ENCODE measurements at places on chromosomes 11 and 22.

DNA sequence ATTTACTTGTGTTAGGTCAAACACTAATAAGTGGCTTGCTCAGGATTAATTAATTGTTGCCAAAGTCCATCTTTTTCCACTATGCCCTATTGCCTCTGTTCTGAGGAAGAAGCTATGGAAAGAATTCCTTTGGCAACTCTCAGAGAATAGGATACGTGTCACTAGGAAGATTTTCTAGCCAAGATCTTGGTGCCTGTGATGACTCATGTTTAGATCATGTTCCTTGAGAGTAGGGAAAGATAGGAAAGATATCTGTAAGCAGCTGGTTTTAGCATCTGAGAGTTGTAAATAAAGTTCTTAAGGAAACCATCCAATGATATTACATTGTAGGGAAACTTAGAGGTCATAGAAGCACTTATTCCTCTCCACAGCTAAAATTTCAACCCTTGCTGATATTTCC, 15.7 kb downstream of the SLN start:
- DNase-seq, result no peak

DNA sequence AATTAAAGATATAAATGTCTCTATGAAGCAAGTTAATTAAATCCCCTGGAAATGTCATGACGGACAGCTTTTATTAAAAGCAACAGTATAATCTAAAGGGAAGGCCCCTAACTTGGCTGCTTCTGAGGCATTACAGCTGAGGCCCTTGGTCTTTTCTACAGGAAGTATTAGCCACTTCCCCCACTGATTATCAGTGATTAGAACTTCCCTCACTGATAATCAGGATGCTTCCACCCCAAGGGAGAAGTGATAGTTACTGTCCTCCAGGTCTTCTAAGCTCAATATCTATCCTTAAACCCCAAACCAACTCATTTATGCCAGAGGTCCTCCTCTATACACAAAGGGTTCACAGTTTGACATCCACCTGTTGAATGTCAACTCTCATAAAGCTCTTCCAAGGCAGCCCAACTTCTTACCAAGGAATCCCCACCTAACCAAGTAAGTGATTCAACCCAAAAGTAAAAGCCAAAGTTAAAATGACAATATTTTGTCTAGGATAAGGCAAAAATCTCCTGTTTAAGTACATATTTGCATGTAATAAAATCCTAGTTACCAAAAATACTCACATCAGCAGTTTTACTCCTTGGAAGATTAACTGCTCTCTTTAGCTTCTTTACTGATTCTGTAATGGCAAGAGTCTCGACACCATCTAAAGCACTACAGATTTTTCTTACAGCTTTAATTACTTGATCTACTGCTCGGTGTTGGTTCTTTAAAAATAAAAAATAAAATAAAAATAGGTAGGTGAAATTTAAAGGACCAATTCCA, 58.6 kb upstream of the RPS13 start:
- DNase-seq, result no peak

- no peak for DNase-seq
Observed at GRCh38 chr11:129319751-129320150, 55.9 kb upstream of the BARX2 start.

GRCh38 chr11:131662993-131663392, 292.6 kb downstream of the NTM start:
- no peak for DNase-seq

- no peak for DNase-seq
Observed at GRCh38 chr11:117160826-117161225, 16.7 kb downstream of the PAFAH1B2 start.

- DNase-seq, result no peak
Observed at GRCh38 chr11:106172386-106172991, 95.0 kb downstream of the AASDHPPT start.

DNA sequence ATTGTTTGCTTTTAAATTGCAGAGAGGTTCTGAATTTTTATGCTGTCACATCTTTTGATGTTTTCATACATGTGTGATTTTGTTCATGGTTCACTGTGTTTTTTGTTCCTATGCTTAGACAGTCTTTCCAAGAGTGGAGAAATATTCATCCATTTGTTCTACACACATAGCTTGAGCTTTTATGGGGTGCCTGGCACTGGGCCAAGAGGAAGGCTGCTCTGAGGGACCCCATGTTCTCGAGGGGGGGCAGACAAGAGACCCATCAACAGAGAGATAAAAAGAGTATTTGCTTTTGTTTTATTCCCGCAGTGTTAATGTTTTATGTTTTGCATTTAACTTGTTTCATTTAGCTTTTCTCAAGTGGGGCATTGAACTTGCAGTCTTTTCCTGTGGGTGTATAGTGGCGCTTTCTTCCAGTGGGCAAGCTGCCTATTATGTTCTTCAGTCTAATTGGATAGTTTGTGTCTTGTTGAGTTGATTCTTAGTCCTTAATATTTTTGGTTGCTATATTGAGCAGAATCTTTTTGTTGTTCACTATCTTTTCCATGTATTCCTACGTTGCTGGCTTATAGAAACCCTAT, 57.7 kb downstream of the CABIN1 start:
- no peak for DNase-seq

- DNase-seq, result peak; percentile 40
Observed at GRCh38 chr11:70494559-70495350, 96.4 kb downstream of the CTTN start.

DNA sequence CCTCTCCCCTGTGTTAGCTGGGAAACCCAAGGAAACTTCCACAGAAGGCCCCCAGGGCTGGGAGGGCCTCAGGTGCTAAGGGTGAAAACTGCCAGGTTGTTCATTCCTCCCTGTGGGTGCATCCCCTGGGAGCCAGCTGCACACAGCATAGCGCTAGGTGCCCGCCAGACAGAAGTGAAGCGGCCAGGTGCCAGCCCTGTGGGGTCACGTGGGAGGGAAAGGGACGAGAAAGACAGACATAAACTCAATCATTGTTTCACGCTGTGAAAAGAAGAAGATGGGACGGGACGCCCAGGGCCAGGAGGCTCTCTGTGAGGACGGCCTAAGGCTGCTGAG, 31.6 kb upstream of the HMOX1 start:
- DNase-seq, result no peak

- DNase-seq, result no peak
Observed at GRCh38 chr11:26992031-26992541, 1.8 kb upstream of the FIBIN start.

GRCh38 chr11:106077609-106078455, at the start of gene AASDHPPT:
Gene AASDHPPT (plus strand): TSS chr11:106077662. CDS start chr11:106077711, 49 bp downstream.
- DNase-seq, result no peak

DNA sequence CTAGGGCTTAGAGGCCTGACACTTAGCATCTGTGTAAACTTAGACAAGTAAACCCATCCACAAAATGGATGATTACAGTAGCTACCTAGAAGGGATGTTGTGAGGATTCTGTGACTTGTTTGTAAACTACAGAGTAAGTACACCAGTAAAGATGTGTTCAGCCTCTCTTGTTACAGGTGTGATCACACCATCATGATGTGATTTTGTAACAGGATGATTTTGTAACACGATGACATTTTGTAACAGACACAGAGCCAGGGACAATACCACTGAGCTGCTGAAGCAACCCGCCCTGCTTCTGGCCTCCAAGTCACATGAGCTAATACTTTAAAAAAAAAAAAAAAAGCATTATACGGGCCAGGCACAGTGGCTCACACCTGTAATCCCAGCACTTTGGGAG, 17.0 kb downstream of the FADD start:
- no peak for DNase-seq

DNA sequence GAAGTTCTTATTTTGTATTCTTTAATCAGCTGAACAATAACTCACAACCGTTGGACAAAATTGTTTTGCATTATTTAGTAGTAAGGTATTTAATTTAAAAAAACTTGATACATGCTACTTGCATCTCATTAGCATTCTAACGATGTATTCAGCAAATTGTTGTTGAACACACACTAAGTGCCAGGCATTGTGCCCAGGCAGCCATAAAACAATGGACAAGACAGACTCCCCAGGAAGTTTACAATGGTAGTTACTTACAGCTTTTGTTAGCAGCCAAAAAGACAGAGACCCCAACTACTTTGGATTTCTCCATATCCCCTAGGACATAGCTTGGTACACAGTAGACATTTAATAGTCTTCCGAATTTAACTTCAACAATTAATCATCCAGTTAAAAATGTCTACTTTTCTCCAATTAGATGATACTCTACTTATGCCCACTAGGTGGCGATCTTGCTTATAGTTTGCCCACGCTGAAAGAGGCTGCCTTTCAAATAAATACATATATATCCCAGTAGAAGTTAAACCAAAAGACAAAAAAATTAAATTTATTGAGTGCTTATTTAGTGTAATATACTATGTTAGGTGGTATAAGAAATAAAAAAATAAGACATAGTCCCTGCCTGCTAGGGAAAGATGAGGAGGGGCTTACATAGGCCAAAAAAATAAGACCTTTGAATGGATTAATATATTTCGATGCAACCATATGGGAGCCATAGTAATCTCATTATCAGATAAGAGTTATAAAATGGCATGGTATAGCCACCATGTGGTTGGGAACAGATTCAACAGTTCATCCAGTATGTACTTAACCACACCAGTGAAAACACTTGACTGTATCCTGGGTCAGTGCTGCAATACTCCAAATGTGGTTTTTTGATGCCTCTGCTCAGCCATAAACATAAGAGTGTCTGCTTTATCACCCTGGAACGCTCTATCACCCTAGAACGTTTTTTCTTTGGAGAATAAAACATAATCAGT, 2.0 kb upstream of the FJX1 start:
- no peak for DNase-seq

- DNase-seq, result no peak
Observed at GRCh38 chr11:74466916-74467885, at the start of gene KCNE3. Gene KCNE3 (minus strand): TSS chr11:74467549. CDS start chr11:74457563, 9,986 bp downstream.

DNA sequence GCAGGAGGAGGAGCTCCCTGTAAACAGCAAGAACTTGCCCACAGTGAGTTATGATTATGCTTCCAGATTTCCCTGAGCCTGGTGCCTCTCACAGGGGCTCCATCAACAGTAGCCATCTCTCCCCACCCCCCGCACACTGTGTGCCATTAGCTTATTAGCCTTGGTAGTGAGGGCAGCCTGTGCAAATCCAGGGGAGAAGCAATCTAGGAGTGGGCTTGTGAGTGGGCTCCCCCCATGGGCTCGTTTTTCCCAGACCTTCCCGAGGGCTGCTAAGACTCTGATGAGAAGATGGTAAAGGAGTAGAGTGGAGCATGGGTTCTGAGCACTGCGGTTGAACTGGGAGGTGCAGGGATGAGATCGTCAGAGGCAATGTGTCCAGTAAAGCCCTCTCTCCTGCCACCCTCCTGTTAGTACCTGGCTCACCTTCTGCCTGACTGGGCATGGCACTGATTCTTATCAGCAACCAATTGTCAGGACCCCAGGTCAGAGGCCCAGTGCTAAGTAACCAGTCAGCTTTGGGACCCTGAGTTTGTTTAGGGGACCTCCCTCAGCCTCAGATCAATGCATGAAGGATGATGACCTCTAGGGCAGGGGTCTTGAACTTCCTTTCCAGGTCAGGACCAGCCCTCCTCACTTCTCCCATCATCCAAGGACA, 38.4 kb upstream of the TP53I11 start:
- no peak for DNase-seq

- no peak for DNase-seq
Observed at GRCh38 chr11:73367482-73368024, 8.6 kb upstream of the RELT start.
